ENCODE measurements at places on chromosomes 2 and 18.

- no peak for DNase-seq
Measured at GRCh38 chr18:72419914-72420313, 124.2 kb downstream of the CBLN2 start.

DNA sequence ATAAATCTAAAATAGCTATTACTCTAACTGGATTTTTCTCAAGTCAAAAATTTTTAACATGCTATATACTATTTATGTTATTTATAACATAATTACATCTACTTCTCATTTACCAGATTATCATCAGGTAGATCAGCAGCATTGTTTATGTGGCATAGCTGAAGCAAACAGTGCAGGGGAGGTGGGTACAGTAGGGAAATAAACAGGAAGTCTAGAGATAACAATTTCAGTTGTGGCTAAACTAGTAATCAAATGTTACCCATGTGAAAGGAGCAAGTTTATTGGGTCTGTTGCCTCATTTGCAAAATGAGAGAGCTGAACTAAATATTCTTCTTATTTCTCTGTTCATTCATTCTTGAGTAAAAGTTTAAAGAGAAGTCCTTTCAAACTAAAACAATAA, 27.7 kb downstream of the GFPT1 start:
- DNase-seq = no peak

DNA sequence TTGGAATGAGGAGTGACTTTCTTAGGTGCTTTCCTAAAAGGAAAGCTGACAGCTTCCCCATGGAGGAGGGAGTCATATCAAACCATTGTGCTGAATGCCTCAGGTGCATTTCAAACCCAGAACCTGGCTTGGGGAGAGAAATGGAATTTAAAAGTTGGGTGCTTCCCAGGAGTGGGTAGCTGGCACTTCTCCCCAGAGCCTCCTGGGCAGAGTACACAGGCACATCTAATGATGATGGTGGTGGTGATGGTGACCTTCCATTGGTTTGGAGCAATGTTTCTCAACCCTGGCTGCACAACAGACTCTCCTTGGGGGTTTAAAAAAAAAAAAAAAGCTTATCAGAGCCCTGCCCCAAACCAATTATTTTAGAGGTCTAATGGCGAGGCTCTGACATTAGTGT, 8.3 kb downstream of the FOSL2 start:
- DNase-seq = no peak

DNA sequence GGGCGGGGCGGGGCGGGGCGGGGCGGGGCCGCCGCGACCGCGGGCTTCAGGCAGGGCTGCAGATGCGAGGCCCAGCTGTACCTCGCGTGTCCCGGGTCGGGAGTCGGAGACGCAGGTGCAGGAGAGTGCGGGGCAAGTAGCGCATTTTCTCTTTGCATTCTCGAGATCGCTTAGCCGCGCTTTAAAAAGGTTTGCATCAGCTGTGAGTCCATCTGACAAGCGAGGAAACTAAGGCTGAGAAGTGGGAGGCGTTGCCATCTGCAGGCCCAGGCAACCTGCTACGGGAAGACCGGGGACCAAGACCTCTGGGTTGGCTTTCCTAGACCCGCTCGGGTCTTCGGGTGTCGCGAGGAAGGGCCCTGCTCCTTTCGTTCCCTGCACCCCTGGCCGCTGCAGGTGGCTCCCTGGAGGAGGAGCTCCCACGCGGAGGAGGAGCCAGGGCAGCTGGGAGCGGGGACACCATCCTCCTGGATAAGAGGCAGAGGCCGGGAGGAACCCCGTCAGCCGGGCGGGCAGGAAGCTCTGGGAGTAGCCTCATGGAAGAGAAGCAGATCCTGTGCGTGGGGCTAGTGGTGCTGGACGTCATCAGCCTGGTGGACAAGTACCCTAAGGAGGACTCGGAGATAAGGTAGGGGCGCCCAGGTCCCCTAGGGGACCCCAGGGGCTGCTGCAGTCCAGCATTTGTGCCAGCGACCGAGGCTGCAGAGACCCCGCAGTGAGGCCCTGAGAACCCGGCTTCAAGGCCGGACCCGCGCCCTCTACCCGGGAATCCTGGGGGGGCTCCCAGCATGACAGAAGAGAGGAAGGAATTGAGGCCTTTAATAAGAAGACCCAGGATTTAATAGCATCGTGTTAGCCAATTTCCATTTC, at the start of gene KHK:
TSS of gene KHK (plus strand) at position 49 of the 870 bp plus-strand sequence. CDS start at position 537, 488 bp downstream.
- no peak for DNase-seq

DNA sequence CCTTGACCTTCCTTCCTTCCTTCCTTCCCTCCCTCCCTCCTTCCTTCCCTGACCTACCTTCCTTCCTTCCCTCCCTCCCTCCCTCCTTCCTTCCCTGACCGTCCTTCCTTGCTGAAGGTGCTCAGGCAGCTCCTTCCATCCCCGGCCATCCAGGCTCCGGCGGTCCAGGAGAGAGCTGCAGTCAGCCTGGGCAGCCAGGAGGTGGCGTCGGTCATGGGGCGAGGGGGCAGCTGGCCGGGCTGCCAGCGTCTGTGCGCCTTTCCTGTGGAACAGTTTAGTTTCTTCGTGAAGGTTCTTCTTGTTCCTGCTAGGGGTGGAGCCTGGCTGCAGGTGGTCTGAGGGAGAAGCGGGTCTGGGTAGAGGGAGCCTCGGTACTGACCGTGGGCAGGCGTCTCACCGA, 15.7 kb downstream of the GPR35 start:
- DNase-seq = peak; percentile 18

DNA sequence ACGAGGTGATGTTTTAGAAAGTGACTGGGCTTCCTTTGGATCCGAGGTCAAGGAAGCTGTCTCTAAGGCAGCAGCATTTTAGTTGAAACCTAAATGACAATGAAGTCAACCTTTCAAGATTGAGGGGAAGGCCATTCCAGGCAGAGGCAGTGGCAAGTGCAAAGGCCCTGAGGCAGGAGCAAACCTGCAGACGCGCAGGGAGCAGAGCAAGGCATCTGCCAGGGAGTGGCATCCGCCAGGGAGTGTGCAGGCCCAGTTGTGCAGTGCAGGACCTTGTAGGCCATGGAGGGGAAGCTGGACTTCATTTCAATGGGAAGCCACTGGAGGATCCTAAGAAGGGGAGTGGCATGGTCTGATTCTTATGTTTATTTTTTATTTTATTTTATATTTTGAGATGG, 154.7 kb upstream of the SIX3 start:
- DNase-seq = no peak

- DNase-seq = no peak
Measured at GRCh38 chr2:174117951-174118930, 130.1 kb downstream of the OLA1 start.

- DNase-seq = no peak
Measured at GRCh38 chr2:15272942-15273341, 288.2 kb downstream of the NBAS start.

DNA sequence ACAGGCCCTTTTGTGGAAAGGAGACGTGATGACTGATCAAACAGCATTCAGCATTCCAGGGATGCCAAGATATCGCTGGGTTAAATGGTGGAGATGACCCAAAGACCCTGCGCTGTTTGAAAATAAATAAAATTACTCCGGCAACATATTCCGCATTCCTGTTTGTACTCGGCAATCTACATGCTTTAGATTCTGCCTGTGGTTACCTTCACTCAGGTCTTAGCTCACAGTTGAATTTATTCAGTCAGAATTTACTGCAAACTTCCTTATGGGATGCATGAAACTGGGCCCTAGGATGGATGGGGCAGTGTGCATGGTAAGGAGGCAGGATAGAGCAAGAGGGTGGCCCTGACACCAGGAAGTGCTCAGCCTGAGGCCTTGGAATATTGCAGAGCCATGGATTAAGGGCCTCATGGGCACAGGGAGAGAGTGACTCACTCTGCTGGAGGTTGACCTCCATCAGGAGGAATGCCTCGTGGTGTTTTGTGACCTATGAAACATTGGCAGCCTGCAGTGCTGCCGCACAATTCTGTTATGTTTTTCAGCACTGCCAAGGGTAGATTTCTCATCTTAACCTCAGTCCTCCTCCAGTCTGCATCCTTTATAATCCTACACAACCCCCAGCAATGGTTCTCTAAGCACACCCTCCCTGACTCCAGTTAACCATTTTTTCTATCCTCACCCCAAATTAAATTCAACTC, 321.4 kb downstream of the IRS1 start:
- DNase-seq = no peak

DNA sequence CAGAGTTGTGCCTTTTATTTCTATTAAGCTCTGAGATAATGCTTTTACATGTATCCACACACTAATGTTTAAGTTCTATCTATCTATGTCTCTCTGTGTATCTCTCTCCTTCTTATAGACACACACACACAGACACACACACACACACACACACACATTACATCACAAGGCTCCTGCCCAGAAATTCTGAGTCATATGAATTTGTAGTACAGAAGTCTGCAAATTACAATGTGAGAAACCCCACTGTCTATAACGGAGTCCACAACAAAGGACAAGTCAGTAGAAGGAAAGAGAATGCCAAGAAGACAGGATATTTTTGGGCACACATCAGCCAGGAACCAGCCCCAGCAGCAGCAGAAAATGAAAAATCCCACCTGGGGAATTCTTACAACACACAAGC, 142.4 kb downstream of the EN1 start:
- no peak for DNase-seq

DNA sequence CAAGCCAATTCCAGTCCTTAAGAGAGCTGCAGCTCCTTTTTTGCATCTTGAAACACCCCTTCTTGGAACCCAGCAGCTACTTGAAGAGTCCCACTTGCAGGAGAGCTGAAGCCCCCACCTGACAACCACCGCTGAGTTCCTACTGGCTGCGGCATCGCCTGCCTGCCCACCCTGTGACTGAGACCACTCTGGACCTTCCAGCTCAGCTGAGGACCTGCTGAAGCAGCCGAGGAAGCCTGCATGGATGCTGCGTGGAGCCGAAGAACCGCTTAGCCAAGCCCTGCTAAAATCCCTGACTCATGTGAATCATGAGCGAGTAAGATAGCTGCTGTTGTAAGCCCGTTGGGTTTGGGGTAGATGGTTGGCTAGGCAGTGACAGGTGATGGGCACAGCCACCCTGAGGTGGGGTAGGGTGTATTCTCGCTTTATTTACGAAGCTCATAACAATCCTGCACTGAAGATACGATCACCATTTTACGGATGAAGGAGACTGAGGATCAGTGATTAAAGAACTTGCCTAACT, 78.4 kb downstream of the INHBB start:
- no peak for DNase-seq

GRCh38 chr18:5159080-5159479, 38.0 kb downstream of the AKAIN1 start:
- DNase-seq = no peak

DNA sequence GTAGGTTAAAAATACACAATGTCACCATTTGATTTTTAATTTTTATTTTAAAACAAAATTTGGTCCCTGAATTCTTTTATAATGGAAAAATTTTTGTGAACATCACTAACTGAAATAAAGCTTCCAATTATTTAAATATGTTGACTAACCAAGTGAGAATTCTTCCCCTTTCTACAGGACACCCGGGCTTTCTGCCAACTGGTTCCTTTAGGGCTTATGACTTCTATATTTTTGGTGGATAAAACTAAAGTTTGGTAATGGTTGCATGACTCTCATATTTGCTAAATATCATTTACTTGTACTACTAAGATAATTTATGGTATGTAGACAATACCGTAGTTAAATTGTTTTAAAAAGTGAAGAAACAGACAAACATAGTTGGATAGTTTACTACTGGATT, 291.0 kb upstream of the DOK6 start:
- DNase-seq = no peak

DNA sequence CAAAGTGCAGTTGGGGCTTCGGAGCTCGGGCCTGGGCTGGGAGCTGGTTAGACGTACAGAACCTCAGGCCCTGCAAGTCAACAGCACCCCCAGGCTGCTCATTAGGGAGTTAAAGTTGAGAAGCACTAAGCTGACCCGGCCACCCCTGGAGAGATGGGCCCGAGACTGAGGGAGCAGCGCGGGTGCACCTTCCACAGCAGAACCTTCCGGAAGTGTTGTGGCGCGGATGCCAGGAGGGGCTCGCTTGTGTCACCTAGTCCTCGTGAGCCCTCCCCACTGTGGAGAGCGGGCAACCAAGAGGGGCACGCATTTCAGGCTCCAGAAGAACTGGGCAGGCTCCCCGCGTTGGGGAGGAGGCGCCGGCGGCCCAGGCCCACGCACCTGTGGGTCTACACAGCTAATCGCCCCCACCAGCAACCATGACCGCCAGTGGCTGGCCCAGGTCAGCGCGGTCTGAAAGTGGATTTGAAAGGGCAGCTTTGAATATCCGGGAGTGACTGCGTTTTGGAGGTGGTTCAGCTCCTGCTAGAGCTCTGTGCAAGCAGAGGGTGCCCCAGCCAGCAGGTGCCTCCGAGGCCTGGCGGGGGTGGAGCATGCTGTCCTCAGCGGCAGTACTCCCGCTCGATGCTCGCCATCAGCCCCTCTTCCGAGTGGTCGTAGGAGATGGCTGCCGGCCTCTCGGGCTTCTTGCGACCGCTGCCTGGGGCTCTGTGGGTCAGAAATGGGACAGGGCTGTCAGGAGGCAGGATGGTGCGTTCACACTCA, 15.1 kb downstream of the KLF11 start:
- no peak for DNase-seq

GRCh38 chr2:106191511-106192016, 2.5 kb downstream of the UXS1 start:
- no peak for DNase-seq

DNA sequence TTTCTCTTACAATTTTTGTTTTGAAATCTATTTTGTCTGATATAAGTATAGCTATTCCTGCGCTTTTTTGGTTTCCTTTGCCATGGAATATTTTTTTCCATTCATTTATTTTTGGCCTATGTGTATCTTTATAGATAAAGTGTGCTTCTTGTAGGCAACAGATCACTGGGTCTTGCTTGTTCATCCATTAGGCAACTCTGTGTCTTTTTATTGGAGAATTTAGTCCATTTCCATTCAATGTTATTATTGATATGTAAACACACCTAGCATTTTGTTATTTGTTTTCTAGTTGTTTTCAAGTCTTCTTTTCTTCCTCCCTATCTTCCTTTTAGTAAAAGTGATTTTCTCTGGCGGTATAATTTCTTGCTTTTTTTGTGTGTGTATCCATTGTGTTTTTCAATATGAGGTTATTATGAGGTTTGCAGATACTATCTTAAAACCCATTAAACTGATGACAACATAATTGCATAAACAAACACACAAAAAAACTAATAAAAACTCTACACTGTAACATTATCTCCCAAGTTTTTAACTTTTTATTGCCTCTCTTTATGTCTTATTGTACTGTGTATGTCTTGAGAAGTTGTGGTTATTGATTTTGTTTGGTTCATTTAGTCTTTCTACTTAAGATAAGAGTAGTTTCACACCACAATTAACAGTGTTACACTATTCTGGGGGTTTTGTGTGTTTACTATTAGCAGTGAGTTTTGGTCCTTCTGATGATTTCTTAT, 71.6 kb downstream of the ANKRD62 start:
- DNase-seq = no peak

DNA sequence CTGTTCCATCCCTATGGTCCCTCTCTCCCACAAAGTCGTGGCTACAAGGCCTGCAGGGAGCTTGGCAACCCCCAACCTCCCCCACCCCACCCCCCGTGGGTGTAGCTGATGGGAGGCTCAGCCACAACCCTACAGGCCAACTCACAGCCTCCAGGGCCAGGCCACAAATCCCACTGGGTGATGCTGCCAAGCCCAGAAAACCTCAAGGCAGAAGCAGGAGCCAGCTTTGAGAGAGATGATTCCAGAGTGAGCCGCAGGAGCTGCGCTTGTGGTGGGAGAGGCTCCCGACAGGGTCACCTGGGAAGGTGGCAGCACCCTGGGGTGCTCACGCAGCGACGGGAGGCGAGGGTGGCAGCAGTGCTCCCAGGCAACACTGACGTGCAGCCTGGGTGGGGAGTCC, 44.8 kb downstream of the ADCY3 start:
- no peak for DNase-seq

Measured in iPS DF 6.9 (cell line).